HTR-8/SVneo (cell line): ENCODE measurements at places on chromosomes 2 and 18.

DNA sequence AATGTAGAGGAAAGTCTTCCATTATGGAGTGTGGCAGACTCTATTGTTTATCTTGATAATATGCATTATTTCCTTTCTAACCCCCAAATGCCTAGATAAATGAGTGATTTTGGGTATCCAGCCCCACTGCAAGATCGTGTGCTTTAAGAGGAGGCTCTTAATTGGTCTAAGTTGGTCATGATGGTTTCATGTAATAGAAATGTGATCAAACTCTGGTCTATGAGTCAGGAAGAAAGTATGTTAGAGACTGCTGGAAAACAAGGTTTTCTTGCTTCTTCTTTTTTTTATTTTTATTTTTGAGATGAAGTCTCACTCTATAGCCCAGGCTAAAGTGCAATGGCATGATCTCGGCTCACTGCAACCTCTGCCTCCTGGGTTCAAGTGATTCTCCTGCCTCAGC is 344.5 kb upstream of the TNP1 start:
- DNase-seq: peak; percentile 7

- DNase-seq: no peak
Observed at GRCh38 chr18:31741097-31741735, 19.5 kb downstream of the SLC25A52 start.

GRCh38 chr2:106343274-106343673 is 124.9 kb downstream of the RGPD3 start:
- no peak for DNase-seq

- no peak for DNase-seq
Observed at GRCh38 chr2:159892990-159893810, 95.2 kb upstream of the CD302 start.

DNA sequence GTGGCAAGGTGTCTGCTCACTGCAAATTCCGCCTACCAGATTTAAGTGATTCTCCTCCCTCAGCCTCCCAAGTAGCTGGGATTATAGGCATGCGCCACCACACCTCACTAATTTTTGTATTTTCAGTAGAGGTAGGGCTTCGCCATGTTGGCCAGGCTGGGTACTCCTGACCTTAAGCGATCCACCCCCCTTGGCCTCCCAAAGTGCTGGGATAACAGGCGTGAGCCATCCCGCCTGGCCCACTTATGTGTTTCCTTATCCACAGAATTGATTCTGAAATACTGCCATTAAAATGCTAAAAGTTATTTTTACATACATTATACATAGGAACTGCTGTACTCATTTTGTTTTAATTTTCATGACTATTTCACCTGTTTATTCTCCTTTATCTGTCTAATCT is 529.7 kb upstream of the CDH7 start:
- no peak for DNase-seq

GRCh38 chr2:121075641-121076497 is 209.1 kb downstream of the TFCP2L1 start:
- no peak for DNase-seq

- DNase-seq: no peak
Observed at GRCh38 chr2:27871802-27872201, 18.4 kb downstream of the RBKS start.

GRCh38 chr2:74744731-74745515 is 89.0 kb upstream of the HK2 start:
- DNase-seq: no peak

- DNase-seq: no peak
Observed at GRCh38 chr18:6009756-6010155, 114.4 kb upstream of the TMEM200C start.

DNA sequence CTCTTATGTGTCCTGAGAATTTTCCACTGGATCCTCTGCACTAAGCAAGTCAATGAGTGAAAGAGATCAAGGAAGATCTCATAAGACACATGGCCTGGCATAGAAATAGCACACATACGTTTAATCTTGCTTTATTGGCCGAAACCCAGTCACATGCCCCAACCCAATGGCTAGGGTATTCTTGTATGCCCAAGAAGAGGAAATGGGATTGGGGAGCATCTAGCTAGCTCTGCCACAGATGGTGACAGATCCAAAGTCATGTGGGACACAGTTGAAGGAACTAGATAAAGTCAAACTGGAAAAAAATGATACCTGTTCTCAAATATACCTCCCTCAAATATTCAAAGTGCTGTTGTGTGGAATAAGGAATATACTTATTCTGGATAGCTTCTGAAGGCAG is 74.7 kb downstream of the CD28 start:
- no peak for DNase-seq
